ENCODE measurements at places on chromosomes 2 and 18.

DNA sequence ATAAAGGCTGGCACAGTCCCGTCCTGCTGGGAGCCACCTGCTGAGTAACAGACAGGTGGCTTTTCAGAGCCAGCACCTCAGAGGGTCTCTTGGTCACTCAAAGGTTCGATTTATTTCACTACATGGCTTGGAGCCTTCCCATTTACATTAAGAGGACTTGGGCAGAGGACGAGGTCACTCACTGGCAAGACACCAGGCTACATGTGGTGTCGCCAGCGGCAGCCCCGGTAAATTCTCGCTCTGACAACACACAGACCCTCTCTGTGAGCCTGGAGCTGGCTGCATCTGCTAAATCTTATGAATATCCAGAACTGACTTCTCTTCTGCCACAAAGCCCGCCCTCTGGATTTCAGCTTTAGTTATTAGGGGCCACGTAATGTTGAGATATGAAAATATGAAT is 254.7 kb downstream of the VAPA start:
- no peak for DNase-seq

DNA sequence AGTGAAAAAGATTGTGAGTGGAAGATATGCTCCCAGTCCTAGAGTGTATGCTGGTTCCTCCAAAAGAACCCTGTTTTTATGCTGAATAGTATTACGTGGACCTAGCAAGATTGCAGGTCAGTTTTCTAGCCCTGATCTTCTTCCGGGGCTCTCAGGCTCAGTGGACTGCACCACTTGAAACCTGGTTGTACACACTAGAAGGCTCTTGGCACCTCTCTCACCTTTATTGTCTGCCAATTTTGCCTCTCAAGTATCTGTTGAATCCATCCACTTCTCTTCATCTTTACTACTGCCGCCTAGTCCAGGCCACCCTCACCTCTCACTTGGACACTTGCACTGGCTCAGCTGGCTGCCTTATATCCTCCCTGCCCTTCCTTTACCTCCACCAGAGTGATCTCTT is 16.8 kb downstream of the TTC39C start:
- peak; percentile 36 for DNase-seq

GRCh38 chr18:10508591-10508990 is 17.2 kb upstream of the NAPG start:
- DNase-seq: no peak

GRCh38 chr2:152405206-152406118 is 70.5 kb downstream of the FMNL2 start:
- DNase-seq: no peak

- DNase-seq: no peak
Measured at GRCh38 chr2:66240286-66240685, 194.6 kb upstream of the MEIS1 start.

DNA sequence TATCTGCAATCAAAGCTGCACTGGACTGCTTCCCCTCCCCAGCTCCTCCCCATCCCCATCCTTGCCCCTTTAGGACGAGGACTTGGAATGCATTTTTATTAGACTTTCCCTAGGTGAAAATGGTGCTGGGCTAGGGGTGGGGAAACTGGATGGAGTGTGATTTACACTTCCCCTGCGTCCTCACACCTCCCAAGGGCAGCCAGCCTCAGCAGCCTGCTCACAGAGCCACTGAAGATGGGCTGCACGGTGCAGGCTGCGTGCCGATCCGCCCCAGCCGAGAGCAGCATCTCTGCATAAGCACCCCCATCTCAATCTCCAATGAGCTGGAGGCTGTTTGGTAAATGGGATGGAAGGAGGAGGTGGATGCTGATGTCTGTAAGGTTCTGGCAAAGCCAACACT is 87.6 kb downstream of the ZBTB7C start:
- no peak for DNase-seq

GRCh38 chr2:173667014-173667413 is 298.2 kb downstream of the SP3 start:
- DNase-seq: no peak

- no peak for DNase-seq
Measured at GRCh38 chr2:241040081-241040803, 41.8 kb downstream of the SNED1 start.

GRCh38 chr18:61922435-61922834 is 29.6 kb upstream of the RNF152 start:
- no peak for DNase-seq

DNA sequence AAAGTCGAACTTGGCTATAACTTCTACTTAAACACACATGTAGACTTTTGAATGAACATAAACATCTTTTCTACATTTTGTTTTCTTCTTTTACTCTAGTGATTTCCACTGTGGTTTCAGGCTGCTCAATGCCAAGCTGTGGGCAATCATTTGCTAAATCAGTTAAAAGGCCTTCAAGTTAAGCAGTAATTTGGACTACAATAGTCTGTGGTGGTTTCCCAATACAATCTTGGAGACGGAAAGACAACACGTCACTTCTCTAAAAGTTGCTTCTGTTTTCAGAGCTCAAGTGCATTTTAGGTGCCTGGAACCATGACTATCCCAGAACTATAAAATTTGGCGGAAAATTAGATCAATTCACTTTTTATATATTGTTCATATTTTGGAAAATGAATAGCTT is 69.4 kb downstream of the TXNL1 start:
- no peak for DNase-seq

DNA sequence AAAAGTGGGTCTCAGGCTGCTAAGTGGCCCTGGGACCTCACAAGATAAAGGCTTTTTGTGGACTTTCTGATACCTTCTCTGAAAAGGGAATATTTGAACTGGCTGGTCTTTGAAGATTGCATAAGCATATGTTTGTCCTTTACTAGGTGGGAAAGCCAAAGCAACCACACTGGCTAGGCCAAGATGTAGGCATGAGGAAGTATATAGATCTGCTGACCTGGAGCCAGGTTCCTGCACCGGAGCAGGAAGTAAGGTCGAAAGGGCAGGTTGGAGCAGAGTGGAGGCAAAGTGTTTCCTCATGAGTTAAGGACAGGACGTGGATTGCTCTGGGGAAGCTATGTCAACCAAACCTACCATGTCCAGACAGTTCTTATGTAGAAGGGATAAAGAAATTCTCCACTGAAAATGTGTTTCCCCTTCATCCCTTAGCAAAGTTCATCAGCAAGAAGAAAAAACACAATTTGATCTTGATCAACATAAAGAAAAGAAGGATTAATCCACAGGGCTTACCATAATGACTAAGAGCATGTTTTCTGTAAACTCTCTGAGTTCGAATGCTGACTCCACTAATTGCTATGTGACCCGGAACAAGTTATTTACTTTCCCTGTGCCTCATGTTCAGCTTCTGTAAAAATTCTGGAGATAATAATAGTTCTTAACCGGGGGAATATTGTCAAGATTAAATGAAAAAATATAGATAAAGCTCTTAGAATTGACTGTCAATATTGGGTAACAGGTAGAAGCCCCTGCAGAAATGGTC is 156.1 kb upstream of the SRD5A2 start:
- DNase-seq: no peak

DNA sequence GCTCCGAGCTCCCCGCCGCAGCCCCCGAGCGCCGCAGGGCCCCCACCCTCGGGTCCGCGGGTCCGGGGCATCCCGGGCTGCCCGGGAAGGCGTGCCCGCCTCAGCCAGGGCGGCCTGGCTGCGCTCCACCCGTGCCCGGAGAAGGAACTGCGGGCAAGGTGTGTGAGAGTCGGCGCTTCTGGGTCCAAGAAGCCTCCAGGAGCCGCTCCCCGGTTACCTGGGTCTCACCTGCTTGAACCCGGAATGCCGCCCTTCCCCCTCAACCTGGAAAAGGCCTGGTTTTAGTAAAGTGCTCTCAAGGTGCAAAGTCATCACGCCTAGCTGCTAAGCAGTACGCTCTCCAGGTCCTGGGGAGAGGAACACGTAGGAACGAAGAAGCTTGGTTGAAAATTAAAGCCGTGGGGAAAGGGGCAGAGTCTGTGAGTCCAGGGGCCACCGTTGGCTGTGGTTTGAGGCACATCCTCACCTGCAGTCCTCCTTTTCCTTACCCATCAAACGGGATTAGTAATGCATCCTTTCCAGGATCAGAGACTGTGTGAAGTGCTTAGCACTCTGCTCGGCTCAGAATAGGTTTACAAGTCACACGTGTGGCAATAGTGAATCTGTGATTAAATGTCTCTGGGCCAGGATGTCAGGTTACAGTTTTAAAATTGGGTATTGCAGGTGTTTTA is 1.2 kb downstream of the ASAP2 start:
- no peak for DNase-seq

DNA sequence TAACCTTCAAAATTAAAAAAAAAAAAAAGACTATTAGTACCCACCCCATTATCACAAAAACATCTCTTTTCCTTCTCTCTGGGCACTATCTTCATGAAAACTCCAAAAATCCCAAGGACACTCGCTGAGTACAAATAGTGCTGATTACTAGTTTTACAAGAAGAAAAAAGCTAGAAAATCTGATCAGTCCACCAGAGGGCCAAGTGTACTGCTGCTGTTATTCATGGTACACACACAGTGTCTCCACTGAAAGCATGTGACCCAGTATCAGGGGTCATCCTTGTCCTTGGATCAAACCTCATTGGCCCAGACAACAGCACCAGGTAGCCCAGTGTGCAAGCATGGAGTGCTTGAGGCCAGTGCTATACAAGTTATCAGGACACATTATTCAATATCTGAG is 382.7 kb upstream of the KLHL29 start:
- DNase-seq: no peak

- DNase-seq: no peak
Measured at GRCh38 chr2:20596973-20597859, 53.7 kb downstream of the HS1BP3 start.

GRCh38 chr2:151475071-151475470 is 65.4 kb downstream of the RIF1 start:
- no peak for DNase-seq

DNA sequence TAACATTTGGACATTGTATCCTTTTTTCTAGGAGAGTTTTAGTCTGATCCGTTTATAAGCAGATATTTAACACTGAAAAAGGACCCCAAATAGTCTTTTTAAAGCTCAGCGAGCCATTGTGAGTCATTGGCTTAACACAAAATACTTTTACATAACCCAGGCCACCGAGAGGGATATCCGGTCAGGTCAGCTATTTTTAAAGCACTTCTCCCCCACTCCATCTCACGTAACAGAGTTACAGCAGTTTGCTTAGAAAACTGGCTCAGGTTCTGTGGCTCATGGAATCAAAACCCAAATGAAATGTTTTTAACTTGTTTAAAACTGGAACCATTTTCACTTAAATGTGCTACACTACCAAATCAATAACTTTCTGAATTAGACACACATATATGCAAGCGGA is 23.9 kb downstream of the COL4A3 start:
- DNase-seq: no peak

GRCh38 chr2:86625096-86625495 is 1.4 kb upstream of the RNF103 start:
- no peak for DNase-seq

GRCh38 chr2:43224131-43224570 is 2.3 kb downstream of the ZFP36L2 start:
- no peak for DNase-seq

- DNase-seq: no peak
Measured at GRCh38 chr2:7599462-7600258, 682.4 kb downstream of the RNF144A start.

GRCh38 chr18:47558110-47558750 is 306.8 kb upstream of the SKOR2 start:
- DNase-seq: peak; percentile 13

DNA sequence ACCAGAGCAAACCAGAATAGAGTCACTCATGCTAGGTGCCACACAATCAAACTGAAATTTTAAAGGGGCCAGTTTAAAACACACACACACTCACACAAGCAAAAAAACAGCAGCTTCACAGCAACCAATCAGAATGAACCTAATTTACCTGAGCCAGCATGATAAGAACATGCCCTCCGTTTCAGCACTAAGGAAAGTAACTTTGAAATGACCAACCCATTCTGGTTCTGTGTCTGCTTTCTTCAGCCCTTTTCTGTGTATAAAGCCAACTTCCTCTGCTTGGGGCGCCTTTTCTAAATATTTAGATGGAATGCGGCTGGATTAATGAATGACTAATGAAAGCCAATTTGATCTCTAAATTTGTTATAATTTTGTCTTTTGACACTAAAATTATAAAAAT is 629.1 kb downstream of the ZEB2 start:
- DNase-seq: no peak

- no peak for DNase-seq
Measured at GRCh38 chr2:9975805-9976447, 24.4 kb downstream of the GRHL1 start.

DNA sequence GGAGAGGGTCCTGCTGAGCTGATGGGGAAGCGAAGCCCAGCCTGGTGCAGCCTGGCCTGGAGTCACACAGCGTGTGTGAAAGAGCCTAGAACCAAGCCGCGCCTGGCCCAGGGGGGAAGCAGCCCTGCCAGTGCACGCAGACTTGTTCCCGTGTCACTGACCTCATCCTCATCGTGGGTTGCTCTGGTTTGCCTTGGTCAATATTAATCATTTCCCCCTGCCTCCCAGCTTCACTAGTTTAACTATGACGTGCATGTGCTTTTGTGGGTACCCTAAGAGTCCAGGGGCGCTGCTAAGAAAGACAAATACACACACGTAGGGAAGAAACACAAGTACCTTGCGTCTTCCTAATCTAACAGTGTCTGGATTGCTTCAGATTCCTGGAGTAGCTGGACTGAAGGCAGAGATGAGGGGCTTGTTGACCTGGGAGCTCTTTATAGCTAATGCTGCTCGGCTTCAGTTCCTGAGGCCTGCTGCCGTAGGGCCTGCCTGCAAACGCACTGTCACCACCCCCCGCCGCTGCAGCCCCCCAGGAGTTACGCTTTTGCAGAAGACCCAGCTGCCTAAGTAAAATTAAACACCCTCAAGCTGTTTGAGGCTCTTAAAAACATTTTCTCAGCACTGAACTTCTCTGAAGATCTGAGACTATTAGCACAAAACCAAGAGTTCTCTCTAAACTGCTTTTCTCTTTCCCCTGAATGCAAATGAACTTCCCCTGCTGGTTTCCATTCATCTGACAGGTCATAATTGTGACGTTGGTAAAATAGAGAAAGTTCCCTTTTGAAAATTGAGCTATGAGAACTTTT is 159.2 kb downstream of the FAM210A start:
- no peak for DNase-seq

DNA sequence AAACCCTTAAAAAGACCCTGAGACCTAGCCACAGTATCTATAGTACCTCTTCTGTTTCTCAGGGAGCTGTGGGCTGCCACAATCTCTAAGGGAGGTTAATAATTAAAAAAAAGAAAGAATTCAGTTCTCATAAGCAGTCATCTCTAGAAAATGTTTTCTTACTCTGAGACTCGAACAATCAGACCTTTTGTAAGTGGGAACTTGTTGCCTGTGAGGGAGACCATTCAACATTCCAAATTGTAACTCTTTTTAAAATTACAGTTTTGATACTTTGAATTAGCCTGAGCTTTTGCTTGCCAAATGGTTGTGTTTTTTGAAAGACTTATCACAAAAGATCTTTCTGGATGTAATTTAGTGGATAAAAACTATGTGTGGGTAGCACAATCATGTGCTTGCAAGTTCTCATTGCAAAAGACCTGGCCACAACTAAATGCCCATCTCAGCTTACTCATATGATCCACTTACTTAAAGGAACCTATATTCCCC is 33.3 kb downstream of the IL1R2 start:
- no peak for DNase-seq

GRCh38 chr2:158676696-158677095 is 118.4 kb upstream of the DAPL1 start:
- no peak for DNase-seq

All from NCI-H187 treated with DMSO at 0.1 percent for 48 hours (cell line).